Stimulated activated CD4-positive, alpha-beta T cell treated with anti-CD3 and anti-CD28 coated beads, Interleukin-2, amount 100 ng/mL, for 24 hours (primary cell): ENCODE measurements at places on chromosomes 6 and 20.

- DNase-seq, result no peak
Observed at GRCh38 chr20:15063081-15063480, 725.7 kb upstream of the FLRT3 start.

DNA sequence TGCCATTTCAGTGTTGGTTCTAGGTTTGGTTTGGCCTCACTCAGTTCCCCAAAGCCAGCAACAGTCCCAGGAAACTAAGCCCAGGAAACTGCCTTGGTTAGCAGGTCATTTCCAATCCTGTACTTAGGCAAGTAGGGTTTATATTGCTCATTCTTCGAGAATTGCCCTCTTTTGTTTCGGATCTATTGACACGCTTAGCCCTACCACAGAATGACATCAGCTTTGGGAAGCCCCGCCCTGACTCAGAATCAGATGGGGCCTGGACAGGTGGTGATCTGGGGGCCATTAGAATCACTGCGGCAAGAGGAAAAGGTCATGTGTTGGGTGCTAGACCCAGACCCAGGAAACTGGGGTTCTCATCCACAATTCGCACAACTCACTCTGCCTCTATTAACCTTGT, 578.2 kb downstream of the QKI start:
- DNase-seq, result no peak

DNA sequence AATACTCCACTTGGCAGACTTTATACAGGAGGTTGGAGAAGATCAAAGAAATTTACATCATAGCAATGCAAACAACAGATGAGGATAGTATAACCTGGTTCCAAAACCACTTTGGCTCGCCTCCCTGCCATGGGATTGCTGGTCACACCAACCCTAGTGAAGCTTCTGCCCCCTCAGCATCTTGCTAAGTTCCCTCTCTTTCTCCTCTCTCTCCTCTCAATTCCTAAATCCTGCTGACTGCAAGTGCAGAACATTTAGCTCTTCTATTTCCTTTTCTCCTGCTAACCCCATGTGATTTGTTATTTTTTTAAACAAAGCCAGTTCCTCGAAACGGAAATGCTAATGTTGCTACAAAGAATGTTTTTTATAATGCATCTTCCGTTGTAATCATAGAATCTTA, 50.3 kb upstream of the LY86 start:
- DNase-seq, result no peak

DNA sequence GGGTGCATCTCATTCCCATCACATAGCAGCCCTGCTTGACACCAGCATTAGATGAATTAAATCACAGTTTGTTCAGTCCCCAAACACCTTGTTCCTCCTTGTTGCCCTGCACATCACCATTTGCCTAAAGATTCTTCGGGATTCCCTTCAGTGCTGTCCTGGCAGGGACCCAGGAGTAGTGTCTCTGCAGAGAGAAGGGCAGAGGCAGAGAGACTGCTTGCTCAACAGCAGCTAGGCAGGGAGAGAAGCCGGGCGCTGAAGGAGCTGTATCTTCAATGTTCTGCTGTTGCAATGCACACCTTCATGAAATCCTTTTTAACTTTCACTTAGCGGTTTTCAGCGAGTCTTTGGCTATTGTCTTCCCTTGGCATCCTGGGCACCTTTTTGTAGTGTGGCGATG, 362.9 kb downstream of the FARS2 start:
- DNase-seq, result no peak

- no peak for DNase-seq
Observed at GRCh38 chr6:30263734-30264133, 50.5 kb upstream of the TRIM26 start.

- no peak for DNase-seq
Observed at GRCh38 chr6:89346433-89346832, 6.1 kb downstream of the UBE2J1 start.

DNA sequence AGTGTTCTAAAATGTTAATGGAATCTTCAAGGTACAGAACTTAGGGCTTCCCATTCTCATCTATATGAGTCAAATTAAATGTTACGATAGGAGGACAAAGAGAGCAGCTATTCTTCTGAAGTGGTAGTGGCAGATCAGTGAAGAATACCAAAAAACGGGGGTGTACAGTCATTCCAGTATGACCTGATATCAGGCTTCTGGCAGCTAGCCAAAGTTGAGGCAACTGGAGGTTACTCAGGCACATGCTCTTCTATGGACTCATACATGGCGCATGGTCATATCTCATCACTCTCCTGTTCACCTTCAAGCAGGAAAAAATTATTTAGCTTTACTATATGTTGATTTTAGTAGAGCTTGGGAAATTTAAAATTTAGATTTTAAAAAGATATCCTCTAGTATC, 1608.8 kb downstream of the GRIK2 start:
- no peak for DNase-seq

DNA sequence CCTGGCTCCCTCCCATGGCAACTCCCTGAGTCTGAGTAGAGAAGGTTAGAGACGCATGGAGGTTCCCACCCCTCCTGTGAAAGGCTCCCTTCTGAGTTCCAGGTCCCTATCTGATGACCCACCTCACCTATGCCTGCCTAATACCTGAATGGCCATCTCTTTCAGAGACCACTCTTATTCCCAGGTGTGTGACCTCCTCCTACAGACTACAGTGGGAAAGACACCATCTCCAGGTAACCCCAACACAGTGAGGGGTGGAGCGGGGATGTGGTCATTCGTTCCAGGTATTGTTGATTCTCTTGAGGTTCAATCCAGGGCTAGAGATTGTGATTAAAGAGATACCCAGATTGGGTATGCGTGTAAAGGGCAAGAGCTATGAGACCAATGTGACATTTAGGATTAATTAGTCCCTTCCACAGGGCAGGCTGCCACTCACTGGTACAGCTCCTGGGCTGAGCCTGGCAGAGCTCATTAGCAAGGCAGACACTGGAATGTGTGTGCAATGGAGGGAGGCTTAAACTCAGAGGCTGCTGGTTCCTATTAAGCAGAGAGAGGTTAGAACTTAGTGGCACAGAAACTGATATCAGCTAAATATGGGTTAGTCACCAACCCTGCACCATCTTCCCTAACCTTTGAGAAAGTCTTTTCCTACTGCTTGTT, 46.5 kb upstream of the IER3 start:
- no peak for DNase-seq

GRCh38 chr20:8400486-8400885, 268.4 kb downstream of the PLCB1 start:
- no peak for DNase-seq

- no peak for DNase-seq
Observed at GRCh38 chr6:25354078-25354932, 75.1 kb downstream of the CARMIL1 start.

DNA sequence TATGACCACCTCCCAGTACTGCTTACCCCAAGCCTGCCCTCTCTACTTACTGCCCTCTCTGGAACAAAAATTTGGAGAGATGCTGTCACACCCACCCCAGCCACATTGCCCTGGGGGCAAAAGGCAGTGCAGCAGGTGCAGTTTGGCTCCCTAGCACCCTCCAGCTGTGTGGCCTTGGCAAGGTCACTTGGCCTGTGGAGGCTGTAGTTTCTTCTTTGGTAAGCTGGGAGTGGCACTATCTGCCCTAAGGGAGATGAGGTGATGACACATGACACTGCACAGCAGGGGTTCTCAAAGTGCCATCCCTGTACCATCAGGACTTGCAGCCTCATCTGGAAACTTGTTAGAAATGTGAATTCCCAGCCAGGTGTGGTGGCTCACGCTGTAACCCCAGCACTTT, 44.8 kb downstream of the TAF8 start:
- no peak for DNase-seq

DNA sequence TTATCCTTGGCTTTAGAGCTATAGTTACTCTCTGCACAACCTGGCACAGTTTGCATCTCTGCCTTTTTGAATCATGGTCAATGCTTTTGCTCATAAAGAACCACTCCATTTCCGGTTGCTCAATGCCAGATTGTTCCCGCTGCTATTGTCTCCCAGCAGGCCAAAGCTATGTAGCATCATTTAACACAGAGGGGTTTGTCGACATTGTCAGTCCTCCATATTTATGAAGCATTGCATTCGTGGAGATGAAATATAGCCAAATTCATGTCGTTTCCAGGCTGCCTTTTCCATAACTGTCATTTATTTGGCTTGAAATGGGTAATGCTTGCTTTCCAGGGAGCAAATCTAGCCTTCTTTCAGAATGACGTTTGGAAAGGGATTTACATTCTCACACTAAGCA, 598.8 kb downstream of the EPHA7 start:
- DNase-seq, result no peak

GRCh38 chr6:52233975-52234823, 10.1 kb downstream of the IL17F start:
- peak; percentile 26 for DNase-seq

DNA sequence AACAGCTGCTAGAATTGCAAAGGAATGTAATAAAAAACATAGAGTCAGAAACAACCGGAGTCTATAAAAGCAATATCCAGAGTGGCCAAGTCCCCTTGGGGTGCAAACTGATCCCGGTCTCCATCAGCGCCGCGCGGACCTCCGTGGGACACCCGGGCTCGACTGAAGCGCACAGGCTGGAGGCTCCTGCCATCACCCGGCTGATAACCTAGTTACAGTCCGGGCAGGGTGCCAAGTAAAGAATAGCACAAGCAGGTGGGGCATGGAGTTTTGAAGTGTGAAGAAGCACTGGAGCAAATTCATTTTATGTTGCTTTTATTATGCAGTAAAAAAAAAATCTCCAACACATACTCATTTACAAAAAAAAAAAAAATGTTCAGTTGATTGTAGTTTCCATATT, 205.1 kb upstream of the GMDS start:
- no peak for DNase-seq

DNA sequence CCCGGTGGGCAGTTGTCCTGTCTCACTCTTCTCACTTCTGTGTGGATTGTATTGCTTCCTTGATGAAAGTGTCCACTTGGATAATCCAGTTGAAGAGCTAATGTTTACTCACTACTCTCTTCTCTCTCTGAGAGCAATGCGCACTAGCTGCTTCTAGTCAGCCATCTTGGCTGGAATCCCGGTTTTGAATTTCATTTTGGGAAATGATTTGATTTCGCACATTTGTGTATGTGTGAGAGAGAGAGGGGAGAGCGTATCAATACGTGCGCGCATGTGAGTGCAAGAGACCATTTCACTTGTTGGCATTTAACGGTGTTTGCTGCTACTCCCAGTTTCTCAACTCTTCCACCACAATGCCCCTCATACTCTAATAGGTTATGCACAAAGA, 67.8 kb downstream of the KLHL32 start:
- no peak for DNase-seq
